A673 (cell line): ENCODE measurements at places on chromosomes 2 and 18. TPM values are rescaled to one million over a fixed set of nuclear protein-coding genes. Genes with fewer than 3 reads are reported as not detected.

GKN1 gene
- total RNA-seq = not detected in 2 replicates

CFAP53 gene
- 0.22 and 0.26 TPM in 2 replicates for total RNA-seq

GRCh38 chr2:176892676-176893226 is 319.8 kb upstream of the HNRNPA3 start:
- no peak overlapping the region for H3K4me3 ChIP-seq
- H3K27me3 ChIP-seq = no peaks in the 10 kb centered on the region
- no peaks in the 10 kb centered on the region for H3K4me1 ChIP-seq
- H3K27ac ChIP-seq = no peak overlapping the region
- no peak for DNase-seq

THADA gene
- 35.1 and 39.7 TPM in 2 replicates for total RNA-seq

- H3K4me3 ChIP-seq = no peak overlapping the region
- no peaks in the 10 kb centered on the region for H3K36me3 ChIP-seq
- DNase-seq = no peak
- H3K27me3 ChIP-seq = no peaks in the 10 kb centered on the region
These were observed 83.1 kb downstream of the FAM210A start for GRCh38 chr18:13643261-13643751.

POTEF gene
- not detected in 2 replicates for total RNA-seq

UGT1A4 gene
- 0.11 TPM in 1 of 2 replicates, not detected in the other for total RNA-seq

- H3K27me3 ChIP-seq = peaks cover 59% of the 10 kb centered on the region
- H3K27ac ChIP-seq = no peak within 1 kb of the TSS
- no peak within 1 kb of the TSS for H3K4me3 ChIP-seq
- no peaks in the 10 kb centered on the region for H3K4me1 ChIP-seq
- H3K36me3 ChIP-seq = no peaks in the 10 kb centered on the region
- no peak for DNase-seq
These were observed at the start of gene IL18RAP for GRCh38 chr2:102422910-102423309. TSS of gene IL18RAP (plus strand) at chr2:102423160. CDS start at chr2:102423278, 118 bp downstream.

- no peak overlapping the region for H3K4me3 ChIP-seq
- peaks cover 6% of the 10 kb centered on the region for H3K27me3 ChIP-seq
- no peak for DNase-seq
- no peaks in the 10 kb centered on the region for H3K36me3 ChIP-seq
- no peak overlapping the region for H3K27ac ChIP-seq
- H3K4me1 ChIP-seq = no peaks in the 10 kb centered on the region
These were observed 55.2 kb downstream of the UNC50 start for GRCh38 chr2:98663511-98664090.

- no peak for DNase-seq
- no peaks in the 10 kb centered on the region for H3K27me3 ChIP-seq
- H3K4me1 ChIP-seq = peaks cover 5% of the 10 kb centered on the region
- no peak overlapping the region for H3K4me3 ChIP-seq
These were observed 151.8 kb downstream of the DYSF start for GRCh38 chr2:71605173-71605641.

DNA sequence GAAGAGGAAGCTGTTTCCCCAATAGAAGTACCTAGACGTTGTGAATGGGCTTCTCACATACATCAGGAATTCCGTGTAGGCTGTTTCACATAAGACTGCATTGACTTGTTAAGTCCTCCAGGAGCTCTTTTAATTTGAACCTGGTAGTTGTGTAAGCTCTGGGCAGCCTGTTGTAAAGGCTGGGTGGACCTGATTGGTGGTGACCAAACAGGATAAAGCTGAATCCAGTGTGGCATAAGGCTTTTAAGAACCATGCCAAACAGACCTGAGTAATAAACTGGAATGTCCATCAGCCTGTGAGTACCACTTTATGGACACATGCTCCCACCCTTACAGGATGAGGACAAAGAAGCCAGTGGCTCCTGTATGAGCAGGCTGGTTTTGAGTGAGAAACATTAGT is 24.1 kb downstream of the RMND5A start:
- H3K27me3 ChIP-seq = no peaks in the 10 kb centered on the region
- peaks cover 21% of the 10 kb centered on the region for H3K4me1 ChIP-seq
- no peak overlapping the region for H3K27ac ChIP-seq
- DNase-seq = no peak
- no peak overlapping the region for H3K4me3 ChIP-seq

DNA sequence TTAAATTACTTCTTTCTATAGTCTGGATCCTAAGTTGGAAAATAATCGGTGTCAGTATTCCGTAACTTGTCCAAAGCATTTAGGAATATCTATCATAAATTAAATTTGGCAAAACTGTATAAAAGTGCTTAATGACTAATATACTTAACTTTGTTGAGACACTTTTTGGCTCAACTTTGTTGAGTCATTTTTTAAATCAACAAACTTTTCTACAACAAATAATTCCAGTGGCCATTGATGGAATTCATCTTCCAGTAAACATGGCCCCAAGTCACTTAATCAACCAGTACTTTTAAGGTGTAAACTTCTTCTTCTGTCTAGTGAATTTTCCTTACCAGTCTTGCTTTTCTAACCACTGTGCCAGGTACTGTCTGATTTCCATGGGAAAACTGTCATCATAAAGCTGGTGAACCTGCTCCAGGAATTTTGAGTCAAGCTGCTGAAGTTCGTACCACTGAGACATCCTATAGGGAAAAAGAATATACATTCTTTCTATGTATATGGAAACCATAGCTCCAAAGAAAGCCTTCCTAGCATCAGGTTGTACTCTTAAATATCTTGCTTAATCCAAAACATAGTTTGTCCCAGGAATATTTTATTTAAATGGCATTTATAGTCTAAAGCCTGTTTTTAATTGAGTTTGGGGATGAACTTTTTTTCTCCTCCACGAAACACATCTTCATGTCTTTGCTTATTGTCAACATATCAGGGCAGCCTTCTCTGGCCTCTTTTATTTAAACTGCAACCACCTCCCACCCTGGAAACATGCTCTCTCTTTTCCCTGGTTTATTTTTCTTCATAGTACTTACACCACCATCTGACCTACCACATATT is 4.2 kb downstream of the STAT1 start:
- peaks cover 45% of the 10 kb centered on the region for H3K36me3 ChIP-seq
- no peak overlapping the region for H3K4me3 ChIP-seq
- H3K27me3 ChIP-seq = no peaks in the 10 kb centered on the region
- peaks cover 6% of the 10 kb centered on the region for H3K4me1 ChIP-seq

- no peak overlapping the region for H3K27ac ChIP-seq
- H3K27me3 ChIP-seq = no peaks in the 10 kb centered on the region
- H3K4me3 ChIP-seq = no peak overlapping the region
- H3K36me3 ChIP-seq = no peaks in the 10 kb centered on the region
These were observed 44.9 kb downstream of the TMEM17 start for GRCh38 chr2:62461017-62461553.

NPHP1 gene
- total RNA-seq = 4.5 and 6.1 TPM in 2 replicates

DNA sequence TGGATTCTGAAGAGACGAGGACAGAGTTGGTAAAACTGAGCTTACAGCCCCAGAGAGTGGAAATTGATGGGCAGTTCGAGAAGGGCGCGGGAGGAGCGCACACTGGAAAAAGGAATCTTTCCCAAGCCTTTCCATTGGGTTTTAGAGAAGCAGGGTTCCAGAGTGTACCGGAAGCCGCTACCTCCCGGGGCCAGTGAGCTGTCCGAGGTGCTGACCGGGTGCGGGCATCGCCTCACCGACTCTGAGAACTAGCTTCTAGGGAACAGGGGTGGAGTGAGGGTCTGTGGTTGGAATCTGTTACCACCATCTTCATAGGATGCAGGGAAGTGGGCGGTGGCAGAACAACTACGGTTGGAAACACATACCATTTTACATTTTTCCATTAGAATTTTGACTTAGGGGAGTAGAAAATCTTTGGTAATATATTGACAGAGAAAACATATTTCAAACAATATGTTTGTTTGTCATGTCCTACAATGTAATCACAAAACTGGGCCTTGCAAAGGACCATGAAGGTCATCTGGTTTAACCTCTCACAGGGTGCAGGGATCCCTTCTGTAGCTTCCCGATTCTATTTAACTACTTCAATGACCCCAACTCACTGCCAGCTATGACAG is 724 bp downstream of the NMS start:
- H3K4me1 ChIP-seq = no peaks in the 10 kb centered on the region
- H3K27me3 ChIP-seq = peaks cover 17% of the 10 kb centered on the region
- no peaks in the 10 kb centered on the region for H3K36me3 ChIP-seq
- no peak overlapping the region for H3K27ac ChIP-seq

DNA sequence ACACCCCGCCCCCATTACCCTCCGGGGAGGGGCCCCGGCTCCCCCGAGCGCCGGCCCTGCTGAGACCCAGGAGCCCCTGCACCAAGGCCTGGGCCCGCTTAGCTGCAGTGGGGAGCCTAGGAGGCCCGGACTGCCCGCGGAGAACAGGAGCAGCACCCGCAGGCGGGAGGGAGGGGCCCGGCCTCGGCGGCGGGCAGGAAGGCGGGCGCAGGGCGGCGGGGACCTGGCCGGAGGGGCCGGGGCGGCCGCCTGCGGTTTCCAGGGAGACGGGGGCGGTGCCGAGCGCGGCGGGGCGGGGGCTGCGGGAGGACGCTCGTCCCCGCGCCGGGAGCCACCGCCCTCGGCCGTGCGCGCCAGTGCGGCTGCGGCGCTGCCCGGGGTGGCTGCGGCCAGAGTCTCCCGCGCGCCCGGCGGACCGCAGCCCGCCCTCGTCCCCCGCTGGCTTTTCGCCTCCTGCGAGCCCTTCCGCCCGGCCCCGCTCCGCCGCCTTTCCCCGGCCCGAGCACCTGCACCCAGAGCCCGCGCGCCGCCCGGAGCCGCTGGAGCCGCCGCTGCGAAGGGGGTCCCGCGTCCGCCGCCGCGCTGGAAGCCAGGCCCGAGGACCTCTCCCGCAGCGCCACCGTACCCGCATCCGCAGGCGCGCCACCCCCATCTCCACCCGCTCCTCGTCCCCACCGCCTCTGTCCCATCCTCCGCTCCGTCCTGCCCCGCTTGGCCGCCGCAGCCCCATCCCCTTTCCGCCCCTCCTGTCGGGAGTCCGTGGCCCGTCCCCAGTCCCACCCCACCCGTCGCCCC is 17.2 kb downstream of the GPC1 start:
- H3K27me3 ChIP-seq = peaks cover 7% of the 10 kb centered on the region
- peak overlapping the region; percentile 52 for H3K4me3 ChIP-seq
- no peak overlapping the region for H3K27ac ChIP-seq
- H3K4me1 ChIP-seq = no peaks in the 10 kb centered on the region
- DNase-seq = peak; percentile 19
- H3K36me3 ChIP-seq = no peaks in the 10 kb centered on the region

SGPP2 gene
- total RNA-seq = 0.09 and 0.37 TPM in 2 replicates
